Kidney epithelial cell (primary cell): ENCODE measurements at places on chromosomes 4 and X. TPM values are rescaled to one million over a fixed set of nuclear protein-coding genes. Genes with fewer than 3 reads are reported as not detected.

GRXCR1 gene
- not detected in 2 replicates for total RNA-seq

DNA sequence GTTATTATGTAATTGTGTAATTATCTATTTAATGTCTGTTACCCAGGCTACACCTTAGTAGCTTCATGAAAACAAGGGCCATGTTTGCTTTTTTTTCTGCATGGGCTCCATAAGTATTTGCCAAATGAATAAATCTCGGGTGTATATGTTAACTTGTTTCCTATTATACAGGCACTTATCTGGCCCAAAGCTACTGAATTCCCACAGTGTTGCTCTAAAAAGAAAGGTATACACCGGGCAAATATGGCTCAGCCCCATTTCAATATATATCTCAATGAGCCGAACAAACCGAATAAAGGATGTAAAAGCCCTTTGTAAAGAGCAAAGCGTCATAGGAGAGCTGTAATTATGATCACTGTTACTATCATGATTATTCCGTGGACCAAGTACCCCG is 767 bp downstream of the PAQR3 start:
- no peak for DNase-seq

DNA sequence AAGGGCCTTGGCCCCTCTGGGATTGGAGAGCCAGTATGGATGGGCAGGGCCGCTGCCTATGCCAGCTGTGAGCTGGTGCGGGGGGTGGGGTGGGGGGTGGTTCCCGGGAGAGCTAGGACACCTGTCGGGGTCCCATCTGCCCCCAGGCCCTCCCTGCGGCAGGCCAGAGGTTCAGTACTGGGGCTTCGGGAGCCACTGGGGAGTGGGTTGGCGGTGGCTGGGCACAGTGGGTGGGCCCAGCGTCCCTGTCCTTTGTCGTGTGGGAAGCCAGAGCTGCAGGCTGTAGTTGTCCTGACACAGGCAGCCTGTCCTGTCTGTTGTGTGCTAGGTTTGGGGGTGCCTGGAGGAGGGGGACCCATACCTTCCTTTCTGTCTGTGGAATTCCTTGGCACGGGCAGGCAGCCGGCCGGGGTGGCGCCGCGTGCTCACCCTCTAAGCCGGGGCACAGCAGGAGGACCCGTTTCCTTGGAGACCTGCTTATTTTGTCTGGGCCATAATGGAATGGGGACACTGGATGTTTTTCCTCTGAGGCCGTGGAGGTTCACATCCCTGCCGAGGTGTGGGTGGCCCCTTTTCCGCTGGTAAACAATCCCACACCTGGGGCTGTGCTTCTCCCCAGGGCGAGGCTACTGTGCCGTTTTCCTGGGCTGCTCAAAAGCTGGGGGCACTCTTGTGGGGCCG is 14.8 kb downstream of the DOK7 start:
- DNase-seq = no peak

PDE6B gene
- 17.1 and 19.7 TPM in 2 replicates for total RNA-seq

CSAG3 gene
- total RNA-seq = not detected in 2 replicates

GRCh38 chr4:96262057-96262456 is 422.2 kb downstream of the PDHA2 start:
- DNase-seq = no peak

CCDC158 gene
- total RNA-seq = 0.34 and 0.84 TPM in 2 replicates

VEGFD gene
- not detected in 2 replicates for total RNA-seq

CFAP47 gene
- total RNA-seq = 0.08 and 0.21 TPM in 2 replicates

DNA sequence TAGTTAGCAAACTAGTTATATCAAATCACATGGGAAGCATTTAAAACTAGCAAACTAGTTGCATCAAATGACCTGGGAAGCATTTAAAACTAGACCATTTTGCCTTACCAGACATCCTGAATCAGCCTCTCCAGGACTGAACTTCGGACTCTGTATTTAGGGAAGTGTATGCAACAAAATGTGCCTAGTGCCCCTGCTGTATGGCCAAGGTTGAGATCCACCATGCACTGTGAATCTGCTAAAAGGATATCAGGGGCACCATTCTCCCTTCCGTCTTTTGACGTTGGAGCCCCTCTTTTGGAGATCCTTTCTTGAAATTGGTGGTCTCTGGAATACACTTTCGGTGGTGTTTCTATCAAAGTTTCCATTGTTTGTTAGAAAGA is 49.5 kb downstream of the CCNI start:
- no peak for DNase-seq

DNA sequence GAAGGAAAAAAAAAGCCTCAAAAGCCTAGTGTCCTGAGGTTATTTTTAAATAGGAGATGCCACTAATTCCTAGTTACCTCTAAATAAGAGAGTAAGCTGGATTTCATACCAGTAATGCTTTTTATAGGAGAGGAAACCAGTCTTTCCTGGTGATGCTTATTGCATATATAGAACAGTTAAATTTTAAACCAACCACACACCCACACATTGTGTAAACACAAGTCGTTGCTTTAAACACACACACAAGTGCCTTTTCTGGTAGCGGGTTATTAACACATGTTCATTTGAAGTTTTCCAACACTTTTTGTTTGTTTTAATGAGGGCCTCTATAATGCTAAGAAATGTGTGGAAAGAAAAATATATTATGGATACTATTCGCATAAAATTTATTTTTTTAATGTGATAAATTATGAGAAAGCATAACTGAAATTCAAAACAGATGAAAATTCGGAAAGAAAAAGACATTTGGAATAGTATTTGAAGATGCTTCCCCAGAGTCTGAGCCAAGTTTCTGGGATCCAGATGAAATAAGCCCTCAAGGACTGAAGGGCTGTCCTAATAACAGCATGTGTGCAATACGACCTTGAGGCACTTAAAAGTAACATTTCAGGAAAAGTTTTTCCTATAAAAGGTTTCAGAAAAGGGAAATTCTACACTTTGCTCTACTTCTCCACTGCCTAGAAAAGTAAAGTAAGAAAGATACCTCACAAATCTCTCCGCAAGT is 2.0 kb downstream of the ANTXR2 start:
- no peak for DNase-seq

GRCh38 chrX:9033179-9033578 is 748 bp downstream of the FAM9B start:
- no peak for DNase-seq

CT47B1 gene
- total RNA-seq = not detected in 2 replicates

NEUROG2 gene
- total RNA-seq = not detected in 2 replicates

NHS gene
- 8.6 and 9.8 TPM in 2 replicates for total RNA-seq

ZFX gene
- 17.6 and 19.7 TPM in 2 replicates for total RNA-seq

SYTL4 gene
- 3.2 and 3.3 TPM in 2 replicates for total RNA-seq

DNA sequence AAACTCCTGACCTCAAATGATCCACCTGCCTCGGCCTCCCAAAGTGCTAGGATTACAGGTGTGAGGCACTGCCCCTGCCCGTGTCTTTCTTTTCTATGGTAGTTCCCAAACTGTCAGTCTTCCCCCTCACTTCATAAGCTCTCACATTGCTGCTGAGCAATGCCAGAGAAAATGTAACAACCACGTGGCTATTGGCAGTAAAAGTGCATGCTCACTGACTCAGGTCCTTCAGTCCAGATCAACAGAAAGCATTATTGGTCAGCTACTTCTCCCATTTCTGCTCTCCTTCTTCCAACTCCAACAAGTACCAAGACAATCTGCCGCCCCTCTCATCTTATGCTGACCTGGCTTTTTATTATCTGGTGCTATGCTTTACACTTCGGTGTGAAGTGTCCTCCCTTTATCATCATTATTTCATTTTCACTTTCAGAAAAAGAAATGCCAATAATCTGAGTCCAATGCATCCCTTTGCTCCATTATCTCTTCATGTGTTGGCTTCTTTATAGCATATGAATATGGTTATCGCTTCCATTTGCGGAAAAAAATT is 133.8 kb upstream of the UGT8 start:
- no peak for DNase-seq

DNA sequence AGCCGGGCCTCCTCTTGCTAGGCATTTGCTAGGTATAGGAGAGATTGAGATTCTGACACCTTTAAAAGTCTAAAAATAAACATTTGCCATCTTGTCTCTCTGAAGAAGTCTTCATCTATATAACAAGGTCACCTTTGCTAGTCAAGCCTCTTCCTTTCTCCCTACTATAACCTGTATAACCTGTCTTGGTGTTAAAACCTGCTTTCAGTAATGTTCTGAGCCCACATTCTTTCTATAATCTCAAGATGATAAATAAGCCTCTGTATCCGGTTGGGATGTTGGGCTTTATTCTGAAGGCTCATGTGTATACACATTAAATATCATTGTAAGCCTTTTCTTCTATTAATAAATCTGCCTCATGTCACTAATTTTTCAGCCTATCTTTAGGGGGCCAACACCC is 10.2 kb downstream of the ASIC5 start:
- no peak for DNase-seq

GRCh38 chrX:9765072-9765736 is 443 bp downstream of the GPR143 start:
- DNase-seq = no peak

SMR3B gene
- total RNA-seq = not detected in 2 replicates

DNA sequence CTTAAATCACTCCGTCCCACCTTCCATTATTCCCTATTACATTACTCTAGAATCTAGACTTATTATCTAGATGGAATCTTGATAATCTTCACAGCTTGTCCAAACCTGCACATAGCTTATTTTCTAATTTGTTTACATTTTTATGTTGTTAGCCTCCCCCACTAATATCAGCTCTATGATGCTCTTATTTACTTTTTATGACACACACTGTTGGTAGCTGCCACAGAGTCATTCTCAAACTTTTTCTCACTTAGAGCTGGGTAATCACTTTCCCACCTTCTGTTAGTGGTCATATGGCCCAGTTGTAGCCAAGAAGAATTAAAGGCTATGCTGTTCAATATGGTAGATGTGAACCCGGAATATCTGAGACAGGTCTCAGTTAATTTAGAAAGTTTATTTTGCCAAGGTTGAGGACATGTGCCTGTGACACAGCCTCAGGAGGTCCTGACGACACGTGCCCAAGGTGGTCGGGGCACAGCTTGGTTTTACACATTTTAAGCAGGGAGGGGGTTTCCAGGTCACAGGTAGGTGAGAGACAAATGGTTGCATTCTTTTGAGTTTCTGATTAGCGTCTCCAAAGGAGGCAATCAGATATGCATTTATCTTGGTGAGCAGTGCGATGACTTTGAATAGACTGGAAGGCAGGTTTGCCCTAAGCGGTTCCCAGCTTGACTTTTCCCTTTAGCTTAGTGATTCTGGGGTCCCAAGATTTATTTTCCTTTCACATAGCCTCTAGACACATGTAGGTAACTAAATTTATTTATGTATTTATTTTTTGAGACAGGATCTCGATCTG is 7.0 kb upstream of the ADGRA3 start:
- DNase-seq = no peak

DNA sequence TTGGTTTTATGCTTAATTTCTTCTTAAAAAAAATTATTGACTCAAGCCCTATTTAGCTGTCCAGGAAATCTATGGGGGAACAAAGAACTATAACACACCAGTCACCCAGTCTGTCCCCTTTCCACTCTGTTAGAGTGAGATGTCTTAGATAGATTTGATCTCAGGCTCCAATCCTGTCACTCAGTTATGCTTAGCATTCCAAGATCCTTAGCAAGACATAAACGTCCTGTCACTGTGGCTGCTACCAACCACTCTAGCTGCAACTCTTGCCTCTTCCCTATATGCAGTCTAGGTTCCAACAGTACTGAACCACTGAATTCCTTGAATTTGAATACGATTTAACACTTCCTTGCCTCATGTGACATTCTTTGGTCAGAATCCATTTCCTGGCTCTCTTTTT is 241.9 kb upstream of the NWD2 start:
- DNase-seq = no peak

GRCh38 chrX:131646106-131646505 is 102.2 kb downstream of the OR13H1 start:
- DNase-seq = no peak

GRCh38 chr4:134666640-134667039 is 465.1 kb upstream of the PABPC4L start:
- no peak for DNase-seq

DNA sequence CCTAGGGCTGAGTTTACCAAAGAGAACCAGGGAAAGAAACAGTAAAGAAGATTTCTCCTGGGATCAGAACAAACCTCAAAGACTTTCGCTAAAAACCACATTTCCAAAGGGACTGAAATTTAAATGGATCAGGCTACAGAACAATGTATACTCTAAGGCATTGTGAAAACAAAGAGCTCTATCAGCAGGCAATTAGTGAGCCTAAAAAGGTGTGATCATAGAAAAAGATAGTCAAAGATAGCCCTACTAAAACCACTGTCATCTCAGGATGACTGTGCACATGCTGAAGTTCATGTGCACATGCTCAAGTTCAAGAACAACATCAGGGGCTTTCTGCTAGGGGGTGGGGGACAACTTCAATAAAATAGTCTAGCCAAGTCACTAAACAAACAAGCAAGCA is 12.9 kb upstream of the SMIM10L2A start:
- DNase-seq = no peak
